ENCODE measurements at places on chromosomes 3 and 15.

- DNase-seq: no peak
These were observed 483.7 kb upstream of the FRG2C start for GRCh38 chr3:75180235-75180944.

- DNase-seq: no peak
These were observed 4.7 kb downstream of the PXYLP1 start for GRCh38 chr3:141236361-141236760.

DNA sequence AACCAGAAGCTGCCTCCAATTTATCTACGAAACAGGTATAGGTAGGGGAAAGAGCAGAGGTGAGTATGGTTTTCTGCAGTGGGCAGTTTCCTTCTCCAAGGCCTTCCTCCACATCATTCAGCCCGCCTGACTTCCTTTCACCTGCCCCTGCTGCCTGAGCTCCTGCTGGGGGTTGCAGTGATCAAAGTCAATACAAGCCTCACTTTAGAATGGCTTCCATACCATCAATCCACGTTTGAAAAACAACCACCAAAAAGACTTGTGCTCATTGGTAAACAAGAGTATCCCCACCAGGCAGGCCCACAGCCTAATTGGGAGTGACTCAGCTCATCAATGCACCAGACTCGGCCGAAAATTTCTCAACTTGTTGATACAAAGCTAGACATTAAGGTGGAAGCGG, 159.9 kb downstream of the MAGI1 start:
- no peak for DNase-seq

GRCh38 chr15:60865507-60865906, 363.6 kb downstream of the RORA start:
- no peak for DNase-seq

- DNase-seq: no peak
These were observed 31.8 kb downstream of the PCYT1A start for GRCh38 chr3:196255776-196256175.

GRCh38 chr3:4139462-4140140, 163.6 kb upstream of the SETMAR start:
- DNase-seq: no peak

- no peak for DNase-seq
These were observed 43.7 kb upstream of the ZBTB20 start for GRCh38 chr3:115190747-115191146.

GRCh38 chr15:45521596-45522327, 793 bp downstream of the SLC30A4 start:
- no peak for DNase-seq

GRCh38 chr3:17195856-17196604, 311.3 kb downstream of the PLCL2 start:
- peak; percentile 20 for DNase-seq

GRCh38 chr3:171799501-171799900, 10.8 kb downstream of the PLD1 start:
- no peak for DNase-seq

DNA sequence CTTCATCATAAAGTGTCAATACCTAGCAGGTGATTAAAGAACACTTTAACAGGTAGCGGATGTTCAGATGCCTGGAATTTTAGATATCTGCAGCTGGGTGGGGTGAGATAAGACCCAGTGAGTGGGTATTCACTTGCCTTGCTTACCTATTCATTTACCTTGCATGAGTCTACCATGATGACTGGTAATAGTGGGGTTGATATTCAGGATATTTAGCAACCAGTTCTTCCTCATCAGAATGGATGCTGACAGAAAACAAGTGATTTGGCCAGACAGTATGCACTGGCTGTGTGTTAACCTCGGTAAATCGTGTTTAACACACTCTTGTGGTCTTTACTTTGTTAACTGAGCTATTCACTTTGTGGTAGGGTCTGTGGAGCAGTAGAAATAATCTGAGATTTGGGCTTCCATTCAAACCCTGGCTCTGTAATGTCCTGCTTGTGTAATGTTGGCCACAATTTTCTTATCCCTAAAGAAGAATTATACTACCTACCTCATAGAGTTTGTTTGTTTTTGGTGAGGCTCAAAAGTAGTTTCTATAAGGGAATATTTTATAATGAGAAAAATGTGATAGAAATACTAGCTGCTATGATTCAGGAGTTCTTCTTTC, 391.9 kb upstream of the TBL1XR1 start:
- no peak for DNase-seq

DNA sequence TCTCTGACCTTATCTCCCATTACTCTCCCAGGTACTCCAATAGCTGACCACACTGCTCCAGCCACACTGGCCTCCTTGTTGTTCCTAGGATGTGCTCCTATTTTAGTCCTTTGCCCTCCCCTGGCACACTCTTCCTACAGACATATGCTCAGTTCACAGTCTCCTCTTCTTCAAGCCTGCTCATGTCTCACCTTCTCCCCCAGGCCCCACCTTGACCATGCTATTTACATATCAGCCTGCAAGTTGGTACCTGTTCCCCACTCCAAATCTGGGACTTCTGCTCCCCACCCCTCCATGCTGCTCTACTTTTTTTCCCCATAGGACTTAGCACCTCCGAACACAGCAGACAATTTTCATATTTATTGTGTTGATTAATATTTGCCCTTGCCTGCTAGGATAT, 84.9 kb upstream of the BCL6 start:
- no peak for DNase-seq
